Fibroblast of lung (primary cell): ENCODE measurements at places on chromosomes 5 and 9. TPM values are rescaled to one million over a fixed set of nuclear protein-coding genes. Genes with fewer than 3 reads are reported as not detected.

The EPB41L4A gene
- 0.50 and 0.51 TPM in 2 replicates for total RNA-seq

The MZB1 gene
- 0.17 TPM in 1 of 2 replicates, not detected in the other for total RNA-seq

The PCDHGB5 gene
- total RNA-seq: 17.5 and 21.5 TPM in 2 replicates

The TLX3 gene
- not detected in 2 replicates for total RNA-seq

The ADAMTS2 gene
- total RNA-seq: 16.2 and 27.0 TPM in 2 replicates

The GABRP gene
- not detected in 2 replicates for total RNA-seq

The AQP7 gene
- 0.26 and 0.83 TPM in 2 replicates for total RNA-seq

The FOXD4L5 gene
- under 0.01 TPM in 2 replicates for total RNA-seq

The OR1Q1 gene
- total RNA-seq: not detected in 2 replicates

The PLAC8L1 gene
- total RNA-seq: not detected in 2 replicates

The RNF183 gene
- total RNA-seq: not detected in 2 replicates

The CTNND2 gene
- not detected in 2 replicates for total RNA-seq

The NSMF gene
- 10.8 and 13.4 TPM in 2 replicates for total RNA-seq

The SLC6A3 gene
- total RNA-seq: not detected in 2 replicates

The SPATA31A3 gene
- total RNA-seq: not detected in 2 replicates

The FBP2 gene
- not detected in 2 replicates for total RNA-seq

The MYMK gene
- total RNA-seq: not detected in 2 replicates

The FIBCD1 gene
- 7.3 and 9.8 TPM in 2 replicates for total RNA-seq

The NRG2 gene
- 0.51 and 1.3 TPM in 2 replicates for total RNA-seq

The PKD2L2 gene
- 0.26 TPM in 1 of 2 replicates, not detected in the other for total RNA-seq

The YTHDC2 gene
- total RNA-seq: 22.6 and 32.7 TPM in 2 replicates

The CBY3 gene
- not detected in 2 replicates for total RNA-seq

The MEF2C gene
- total RNA-seq: 5.4 and 12.2 TPM in 2 replicates

The ADAMTS6 gene
- total RNA-seq: 45.2 and 48.3 TPM in 2 replicates

The FAM78A gene
- 0.33 and 0.51 TPM in 2 replicates for total RNA-seq

The GFRA3 gene
- total RNA-seq: not detected in 2 replicates

The SLC6A19 gene
- not detected in 2 replicates for total RNA-seq

The BHMT gene
- 0.17 TPM in 1 of 2 replicates, not detected in the other for total RNA-seq

The SLC4A9 gene
- total RNA-seq: not detected in 2 replicates

The CDHR2 gene
- total RNA-seq: under 0.01 TPM in 1 of 2 replicates, not detected in the other

The PCDHGA11 gene
- total RNA-seq: 5.9 and 8.6 TPM in 2 replicates

The NPDC1 gene
- total RNA-seq: 10.5 and 15.7 TPM in 2 replicates

The TERT gene
- not detected in 2 replicates for total RNA-seq

The PTPA gene
- 159 and 203 TPM in 2 replicates for total RNA-seq

The CDC20B gene
- total RNA-seq: under 0.01 TPM in 1 of 2 replicates, not detected in the other

The EDIL3 gene
- 9.2 and 12.1 TPM in 2 replicates for total RNA-seq

The HCN1 gene
- not detected in 2 replicates for total RNA-seq

The PRR7 gene
- total RNA-seq: 2.1 and 2.3 TPM in 2 replicates

The C1QTNF2 gene
- 0.77 and 2.3 TPM in 2 replicates for total RNA-seq

The SHISAL2B gene
- not detected in 2 replicates for total RNA-seq

The NPR3 gene
- 1.5 and 14.9 TPM in 2 replicates for total RNA-seq

The ADRB2 gene
- 1.0 and 4.5 TPM in 2 replicates for total RNA-seq

The URM1 gene
- 23.6 and 28.6 TPM in 2 replicates for total RNA-seq

The GABBR2 gene
- under 0.01 and 0.33 TPM in 2 replicates for total RNA-seq

The CCDC192 gene
- not detected in 2 replicates for total RNA-seq

The SYNPO gene
- total RNA-seq: 5.6 and 6.6 TPM in 2 replicates

The SLC45A2 gene
- under 0.01 TPM in 2 replicates for total RNA-seq

The PCDHB6 gene
- 0.26 and 0.33 TPM in 2 replicates for total RNA-seq
